Pons (tissue), 1 donor: ENCODE measurements at places on chromosomes 4 and X.

DNA sequence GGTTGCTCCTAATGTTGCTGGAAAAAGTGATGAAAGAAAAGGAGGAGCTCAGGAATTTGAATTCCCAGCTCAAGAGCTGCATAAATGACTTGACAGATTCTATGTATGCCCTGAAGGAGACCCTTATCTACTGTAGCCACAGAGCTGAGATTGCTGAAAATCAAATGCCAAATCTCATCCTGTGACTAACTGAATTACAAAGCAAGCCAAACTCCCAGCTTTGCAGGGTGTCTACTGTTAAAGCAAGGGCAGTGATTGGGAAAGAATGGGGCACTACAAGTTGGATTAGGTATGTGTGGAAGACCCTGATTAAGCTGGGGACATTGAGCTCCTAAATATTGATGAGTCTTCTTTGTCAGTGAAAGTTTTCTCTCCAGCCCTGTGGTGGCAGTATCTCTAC, 20.8 kb upstream of the SMIM9 start:
- no peak for DNase-seq

- peak; percentile 46 for DNase-seq
Measured at GRCh38 chr4:80362578-80363181, 27.1 kb downstream of the CFAP299 start.

- no peak for DNase-seq
Measured at GRCh38 chr4:3526456-3526855, 5.8 kb downstream of the LRPAP1 start.

DNA sequence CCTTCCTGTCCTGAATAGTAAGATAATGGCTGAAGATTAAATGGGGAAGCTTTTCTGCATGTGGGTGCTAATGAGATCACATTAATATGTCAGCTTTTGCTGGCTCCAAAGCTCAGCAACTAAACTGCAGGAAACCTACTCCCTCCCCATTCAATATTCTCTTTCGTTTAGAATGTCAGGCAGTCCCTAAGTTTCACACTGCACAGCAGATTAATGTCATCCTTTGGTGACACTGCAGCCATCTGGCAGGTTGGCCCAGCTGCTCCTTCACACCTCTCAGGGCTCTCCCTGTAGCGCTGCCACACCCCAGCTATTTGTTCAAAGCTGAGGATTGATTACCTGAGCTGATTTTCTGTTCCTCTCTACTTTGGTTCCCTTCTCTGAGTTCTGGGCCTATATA, 110.5 kb downstream of the KDR start:
- DNase-seq, result no peak

DNA sequence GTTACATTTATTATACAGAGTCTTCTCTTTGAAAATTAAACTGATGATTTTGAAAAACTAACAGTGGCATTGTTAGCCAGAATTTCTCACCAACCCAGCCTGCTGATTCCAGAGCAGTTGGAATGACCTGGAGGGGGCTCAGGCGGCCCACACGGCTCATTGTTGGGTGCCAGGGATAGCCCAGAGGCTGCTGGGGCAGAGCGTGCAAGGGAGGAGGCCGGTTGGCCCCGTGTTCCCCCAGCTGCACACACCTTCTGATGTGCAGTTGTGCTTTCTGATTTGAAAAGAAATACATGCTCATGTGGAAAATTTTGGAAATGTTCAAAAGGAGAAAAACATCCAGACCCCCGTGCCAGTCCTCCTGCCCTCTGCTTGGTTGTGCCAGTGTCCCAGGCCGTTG, 20.6 kb downstream of the WFS1 start:
- no peak for DNase-seq

DNA sequence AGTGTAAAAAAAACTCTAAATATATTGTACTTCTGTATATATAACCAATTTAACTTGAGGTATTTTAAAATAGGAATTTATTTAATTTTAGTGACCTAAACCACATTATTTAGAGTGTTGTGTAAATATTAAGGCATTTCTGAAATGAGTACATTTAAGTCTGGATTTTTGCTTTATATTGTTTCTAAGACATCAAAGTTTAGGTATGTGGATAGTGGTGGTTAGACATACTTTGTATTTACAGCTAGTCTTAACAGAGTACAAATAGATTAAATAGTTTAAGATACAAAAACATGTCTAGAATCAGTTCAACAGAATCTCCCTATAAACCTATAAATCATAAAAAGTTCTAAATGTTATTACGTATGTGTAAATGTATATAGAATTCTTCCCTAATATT, 588.5 kb downstream of the TRIML1 start:
- no peak for DNase-seq
